ENCODE measurements at places on chromosomes 4 and X.

DNA sequence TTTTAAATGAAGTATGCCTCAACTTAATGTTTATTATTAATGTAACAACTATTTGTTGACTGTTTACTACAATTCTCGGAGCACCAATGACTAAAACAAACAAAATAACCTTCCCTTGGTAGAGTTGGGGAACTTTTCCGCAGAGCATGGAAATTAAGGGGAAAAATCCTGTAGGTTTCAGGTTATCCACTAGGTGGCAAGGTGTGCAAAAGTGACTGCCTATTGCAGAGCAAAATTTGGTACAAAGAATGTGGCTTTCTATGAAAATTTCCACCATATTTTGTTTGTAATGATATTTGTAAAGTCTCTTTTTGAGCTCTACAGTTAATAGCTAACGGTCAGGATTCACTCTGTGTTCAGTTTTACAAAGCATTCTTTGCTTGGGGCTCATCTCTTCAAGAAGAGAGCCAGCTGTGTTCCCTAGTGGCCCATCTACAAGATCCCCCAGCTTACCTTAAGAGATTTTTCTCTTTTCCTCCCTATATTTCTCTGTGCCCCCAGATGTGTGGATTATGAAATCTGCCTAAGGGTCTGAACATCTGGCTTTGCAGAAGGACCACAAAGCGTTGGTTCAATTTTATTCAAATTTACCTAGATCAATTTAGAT, 61.1 kb downstream of the FBXO8 start:
- peak; percentile 3 for DNase-seq

- no peak for DNase-seq
These were observed 1.1 kb upstream of the BDH2 start for GRCh38 chr4:103100691-103101090.

DNA sequence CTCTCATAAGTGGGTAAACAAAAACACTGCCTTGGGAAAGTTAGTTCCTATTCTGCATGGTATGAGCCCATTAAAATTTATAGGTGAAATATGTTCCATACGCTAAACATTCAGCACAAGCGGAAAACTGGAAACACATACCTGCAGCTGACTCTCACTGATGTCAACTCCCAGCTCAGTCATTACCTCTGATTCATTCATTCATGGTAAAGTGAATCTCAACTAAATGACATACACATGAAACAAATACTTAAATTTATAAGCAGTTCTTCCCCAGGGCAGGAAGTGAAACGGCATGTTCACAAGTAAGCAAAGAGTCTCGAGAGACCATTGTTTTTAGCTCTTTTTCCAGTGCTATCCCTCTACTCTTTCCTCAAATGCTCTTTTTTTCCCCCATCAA, 1.6 kb downstream of the SLC10A6 start:
- DNase-seq = no peak

GRCh38 chrX:65674204-65674893, 6.9 kb downstream of the MSN start:
- no peak for DNase-seq

DNA sequence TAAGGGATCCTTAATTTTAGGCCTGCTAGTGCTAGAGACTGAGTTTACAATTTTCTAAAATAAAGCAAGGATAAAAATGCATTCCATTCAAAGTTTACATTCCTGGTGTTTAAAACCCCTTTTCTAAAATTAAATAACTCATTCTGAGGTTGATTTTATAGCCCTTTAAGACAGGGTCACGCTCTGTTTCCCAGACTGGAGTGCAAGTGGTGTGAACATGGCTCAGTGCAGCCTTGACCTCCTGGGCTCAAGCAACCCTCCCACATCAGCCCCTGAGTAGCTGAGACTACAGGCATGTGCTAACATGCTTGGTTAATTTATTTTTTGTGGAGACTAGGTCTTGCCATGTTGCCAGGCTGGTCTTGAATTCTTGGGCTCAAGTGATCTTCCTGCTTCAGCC, 6.8 kb upstream of the CDKL2 start:
- no peak for DNase-seq

DNA sequence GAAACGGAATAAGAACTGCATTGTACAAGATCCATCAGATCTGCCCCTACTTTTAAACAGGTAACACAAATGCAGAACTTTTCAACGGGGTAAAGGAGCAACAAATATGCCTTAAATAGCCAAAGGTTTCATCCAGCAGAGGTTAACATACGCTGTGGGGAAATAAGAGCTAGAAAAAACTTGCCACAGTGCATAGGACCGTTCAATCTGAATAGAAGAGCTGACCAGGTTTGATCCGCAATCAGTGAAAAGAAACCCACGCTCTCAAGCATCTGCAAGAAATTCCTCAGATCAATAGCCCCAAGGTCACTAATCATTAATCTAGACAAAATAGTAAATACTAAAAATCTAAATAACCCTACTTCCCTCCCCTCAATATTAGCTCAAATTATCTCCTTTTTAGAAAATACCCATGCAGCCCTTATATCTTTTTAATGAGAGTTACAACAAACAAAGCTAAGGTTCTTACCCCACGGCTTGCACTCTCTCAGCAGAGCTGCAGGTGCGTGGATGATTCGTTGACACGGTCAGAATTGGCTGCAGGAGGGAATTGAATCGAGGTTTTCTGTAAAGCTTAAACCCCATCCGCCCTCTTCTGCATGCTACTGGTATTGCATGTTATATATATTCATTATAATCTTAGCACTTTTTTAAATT, at the start of gene TLR10:
TSS of gene TLR10 (minus strand) at position 539 of the 657 bp plus-strand sequence. CDS start 7,400 bp downstream, outside the sequence.
- peak; percentile 51 for DNase-seq

GRCh38 chrX:136031626-136032025, 46.4 kb downstream of the SLC9A6 start:
- no peak for DNase-seq

- no peak for DNase-seq
These were observed 110.3 kb upstream of the KIT start for GRCh38 chr4:54547299-54548097.

- DNase-seq = no peak
These were observed 83.9 kb upstream of the MAP3K15 start for GRCh38 chrX:19599253-19599652.

DNA sequence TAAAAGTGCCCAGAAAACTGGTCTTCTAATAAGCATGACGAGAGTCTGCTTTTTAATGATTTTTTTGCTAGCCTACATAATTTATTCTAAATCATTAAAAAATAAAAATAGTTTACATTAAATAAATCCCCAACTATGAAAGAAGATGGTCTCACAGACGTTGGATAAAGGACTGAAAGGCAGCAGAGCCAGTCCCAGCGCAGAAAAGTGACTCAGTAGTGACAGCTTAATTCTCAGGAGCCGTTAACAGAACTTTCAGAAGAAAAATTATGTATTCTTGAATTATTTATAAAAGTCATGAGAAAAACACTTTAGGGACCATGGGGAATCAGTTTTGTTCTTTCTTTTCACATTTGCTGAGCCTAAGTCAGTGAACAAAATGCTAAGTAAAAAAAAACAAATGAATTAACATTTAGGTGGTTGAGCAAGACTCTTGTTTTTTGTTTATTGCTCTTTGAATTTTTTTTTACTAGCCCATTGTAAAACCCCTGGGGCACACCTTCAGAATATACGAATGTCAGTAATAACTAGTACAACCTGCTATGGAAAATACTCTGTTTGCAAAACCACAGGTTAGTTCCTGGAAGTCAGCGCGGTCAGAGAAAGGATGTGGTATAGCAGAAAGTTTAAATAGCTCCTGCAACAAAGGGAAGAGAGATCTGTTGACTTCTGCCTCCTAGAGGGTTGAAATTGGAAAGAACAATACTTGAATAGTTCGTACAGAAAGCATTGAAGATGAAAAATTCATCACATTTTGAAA, 50.4 kb upstream of the CCDC160 start:
- no peak for DNase-seq

DNA sequence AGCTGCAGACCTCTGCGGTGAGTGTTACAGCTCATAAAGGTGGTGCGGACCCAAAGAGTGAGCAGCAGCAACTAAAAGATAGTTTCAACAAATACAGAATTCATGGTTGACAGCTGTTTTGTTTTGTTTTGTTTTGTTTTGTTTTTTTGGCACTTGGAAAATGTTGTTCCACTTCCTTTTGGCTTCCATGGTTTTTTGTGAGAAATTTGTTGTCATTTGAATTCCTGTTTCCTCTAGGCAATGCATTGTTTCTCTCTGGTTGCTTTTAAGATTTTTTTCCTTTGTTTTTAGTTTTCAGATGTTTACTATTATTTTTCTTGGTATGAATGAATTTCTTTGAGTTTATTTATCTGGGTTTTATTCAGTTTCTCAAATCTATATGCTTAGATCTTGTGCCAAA, 229.4 kb downstream of the MID1IP1 start:
- DNase-seq = no peak

DNA sequence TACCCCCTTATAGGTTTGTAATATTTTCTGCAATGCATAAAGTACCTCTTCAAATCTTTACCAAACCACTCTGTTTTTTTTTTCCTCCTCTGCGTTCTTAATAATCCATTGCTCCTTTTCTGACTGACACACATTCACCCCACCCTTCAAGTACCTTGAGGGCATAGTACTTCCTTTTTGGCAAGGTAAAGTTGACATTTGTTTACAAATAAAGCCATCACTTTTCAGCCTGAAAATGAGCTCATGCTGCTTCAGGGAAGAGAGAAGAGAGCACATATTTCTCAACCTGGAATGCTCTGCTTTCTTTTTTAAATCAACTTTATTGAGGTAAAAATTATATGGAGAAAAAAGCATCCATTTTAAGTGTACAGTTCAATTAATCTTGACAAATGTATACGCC, 113.9 kb downstream of the AGTR2 start:
- no peak for DNase-seq

- DNase-seq = peak; percentile 0
These were observed 63.7 kb downstream of the ADAMTS3 start for GRCh38 chr4:72505314-72505744.

DNA sequence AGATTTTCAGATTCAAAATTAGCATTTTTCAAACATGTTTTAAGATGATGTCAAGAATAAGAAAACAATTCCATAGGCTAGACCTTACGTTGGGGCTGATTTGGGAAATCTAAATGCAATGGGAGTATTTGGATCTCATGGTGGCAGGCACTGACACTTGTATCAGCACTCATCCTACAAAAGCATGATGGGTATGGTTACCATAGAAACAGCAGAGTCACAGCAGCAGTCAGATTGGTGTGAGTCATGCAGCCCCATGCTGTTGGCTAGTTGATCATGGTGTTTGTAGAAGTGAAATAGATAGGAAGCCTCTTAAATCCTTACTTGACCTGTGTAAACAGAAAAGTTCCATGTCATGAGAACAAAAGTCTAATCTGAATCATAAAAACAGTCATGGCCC, 1637.3 kb upstream of the PABPC4L start:
- no peak for DNase-seq

GRCh38 chr4:67546004-67546356, 677 bp upstream of the CENPC start:
- no peak for DNase-seq

- DNase-seq = no peak
These were observed 445.2 kb downstream of the RPA4 start for GRCh38 chrX:97328853-97329390.

- DNase-seq = no peak
These were observed 12.1 kb downstream of the PJA1 start for GRCh38 chrX:69153060-69153730.

DNA sequence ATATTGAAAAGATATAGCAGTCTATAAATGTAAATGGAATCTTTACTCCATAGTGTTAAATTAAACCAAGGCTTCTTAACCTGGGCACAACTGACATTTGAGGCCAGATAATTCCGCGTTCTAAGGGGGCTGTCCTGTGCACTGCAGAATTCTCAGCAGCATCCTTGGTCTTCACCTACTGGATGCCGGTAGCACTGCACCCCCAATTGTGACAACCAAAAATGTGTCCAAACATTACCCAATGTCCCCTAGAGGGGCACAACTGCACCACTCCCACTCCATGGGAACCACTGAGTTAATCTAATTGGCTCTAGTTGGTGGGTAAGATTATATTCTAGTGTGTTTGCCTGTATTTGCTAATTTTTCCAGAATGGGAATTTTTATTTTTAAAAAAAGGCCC, 16.6 kb downstream of the AP1S2 start:
- no peak for DNase-seq

DNA sequence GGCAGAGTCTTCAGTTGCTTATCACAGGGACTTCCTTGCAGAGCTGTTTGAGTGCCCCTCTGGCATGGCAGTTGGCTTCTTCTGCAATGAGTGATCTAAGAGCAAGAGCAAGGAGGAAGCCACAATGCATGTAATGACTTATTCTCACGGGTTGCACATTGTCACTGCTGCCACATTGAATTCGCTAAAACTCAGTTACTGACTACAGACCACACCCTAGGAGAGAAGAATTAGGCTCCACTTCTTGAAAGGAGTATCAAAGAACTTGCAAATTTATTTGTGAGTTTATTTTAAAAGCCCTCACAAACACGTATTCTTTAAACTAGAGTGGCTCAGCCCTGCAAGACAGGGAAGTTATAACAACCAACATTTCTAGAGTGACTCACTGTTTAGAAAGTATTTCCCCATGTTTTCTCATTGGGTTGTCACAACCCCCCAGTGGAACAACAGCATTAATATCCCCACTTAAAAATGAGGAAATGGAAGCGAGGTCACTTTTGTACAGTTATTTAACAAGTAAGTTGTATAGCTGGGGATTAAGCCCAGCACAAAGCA, 32.4 kb upstream of the RBPJ start:
- DNase-seq = no peak

DNA sequence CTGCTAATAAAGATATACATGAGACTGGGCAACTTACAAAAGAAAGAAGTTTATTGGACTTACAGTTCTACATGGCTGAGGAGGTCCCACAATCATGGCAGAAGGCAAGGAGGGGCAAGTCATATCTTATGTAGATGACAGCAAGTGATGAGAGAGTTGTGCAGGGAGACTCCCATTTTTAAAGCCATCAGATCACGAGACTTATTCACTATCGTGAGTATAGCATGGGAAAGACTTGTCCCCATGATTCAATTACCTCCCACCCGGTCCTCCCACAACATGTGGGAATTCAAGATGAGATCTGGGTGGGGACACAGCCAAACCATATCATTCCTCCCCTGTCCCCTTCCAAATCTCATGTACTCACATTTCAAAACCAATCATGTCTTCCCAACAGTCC, 50.9 kb upstream of the GRID2 start:
- no peak for DNase-seq

DNA sequence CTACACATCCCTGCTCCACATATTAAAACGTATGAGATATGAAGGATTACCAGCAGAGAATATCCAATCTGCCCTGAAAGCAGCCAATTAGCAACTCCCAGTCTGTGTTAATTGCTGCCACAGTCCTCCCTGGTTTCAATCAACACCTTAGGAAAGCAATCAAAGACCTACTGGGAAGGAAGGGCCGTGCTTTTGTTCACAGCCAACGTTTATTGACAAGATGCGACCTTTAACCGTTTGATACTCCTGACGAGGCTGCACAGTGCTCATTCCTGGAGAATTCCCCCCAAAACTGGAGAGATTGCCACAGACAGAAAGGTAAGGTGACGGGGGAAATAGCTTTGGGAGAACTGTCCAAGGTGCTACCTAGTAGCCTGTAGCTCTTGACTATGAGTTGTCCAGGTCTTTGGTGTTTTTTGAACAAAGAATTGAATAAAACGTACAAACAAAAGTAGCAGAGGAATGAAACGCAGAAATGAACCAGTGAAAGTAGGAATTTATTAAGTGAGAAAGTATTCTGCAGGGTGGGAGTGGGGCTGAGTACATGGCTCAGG, 596.5 kb downstream of the NLGN4X start:
- no peak for DNase-seq

- DNase-seq = no peak
These were observed 46.2 kb downstream of the CXCL13 start for GRCh38 chr4:77651820-77652219.

Data from NCI-H1105 treated with DMSO at 0.1 percent for 48 hours (cell line).